ENCODE measurements at places on chromosomes 12 and 14.

DNA sequence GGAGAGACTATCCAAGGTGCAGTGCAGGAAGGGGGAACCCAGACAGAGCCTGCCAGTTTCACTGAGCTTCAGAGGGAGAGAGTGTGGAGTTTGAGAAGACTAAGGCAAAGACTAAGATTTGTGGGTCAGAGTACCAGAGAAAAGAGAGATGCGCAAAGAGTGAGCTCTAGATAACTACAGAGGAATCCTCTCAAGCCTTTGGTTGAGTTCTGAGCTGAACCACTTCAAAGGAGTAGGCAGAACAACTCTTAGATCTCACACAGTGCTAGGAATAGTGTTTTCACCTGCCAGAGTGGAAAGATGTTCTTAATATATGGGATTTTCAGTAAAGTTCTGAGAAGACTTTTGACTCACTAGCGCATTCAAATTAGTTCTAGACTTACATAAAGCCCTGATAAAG lies 10.7 kb upstream of the M6PR start:
- peak; percentile 51 for DNase-seq

DNA sequence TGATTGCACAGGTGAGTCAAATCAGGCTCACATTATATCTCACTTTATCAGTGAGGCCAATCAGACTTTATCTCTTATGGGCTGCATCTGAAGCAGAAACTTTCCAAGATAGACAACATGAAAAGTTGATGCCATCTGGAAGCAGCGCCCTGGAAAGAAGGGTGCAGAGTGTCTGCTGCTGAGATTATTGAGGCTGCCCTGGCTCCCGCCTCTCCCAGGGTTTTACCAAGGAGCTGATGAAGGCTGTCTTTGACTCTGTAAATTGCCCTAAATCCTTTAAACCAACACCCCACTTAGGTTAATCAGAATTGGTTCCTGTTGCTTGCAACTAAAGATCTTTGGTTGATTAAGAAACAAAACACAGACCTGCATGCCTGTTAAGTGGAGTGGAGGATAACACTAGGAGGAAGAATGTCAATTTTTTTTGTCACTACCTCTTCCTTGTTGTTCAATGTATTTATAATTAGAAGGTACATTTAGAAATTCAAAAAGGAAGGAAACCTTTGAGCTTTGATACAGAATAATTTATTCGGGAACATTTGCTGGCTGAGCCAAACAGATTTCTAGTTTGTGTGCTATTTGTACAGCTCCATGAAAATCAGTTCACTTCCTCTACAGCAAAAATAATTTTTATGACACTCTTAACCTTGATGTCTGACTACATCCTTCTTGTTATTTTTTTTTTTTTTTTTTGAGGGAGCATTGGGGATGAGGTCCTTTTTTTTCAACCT lies 104.1 kb downstream of the VEZT start:
- DNase-seq = no peak

GRCh38 chr12:34350092-34351041 lies 328.1 kb downstream of the ALG10 start:
- no peak for DNase-seq

DNA sequence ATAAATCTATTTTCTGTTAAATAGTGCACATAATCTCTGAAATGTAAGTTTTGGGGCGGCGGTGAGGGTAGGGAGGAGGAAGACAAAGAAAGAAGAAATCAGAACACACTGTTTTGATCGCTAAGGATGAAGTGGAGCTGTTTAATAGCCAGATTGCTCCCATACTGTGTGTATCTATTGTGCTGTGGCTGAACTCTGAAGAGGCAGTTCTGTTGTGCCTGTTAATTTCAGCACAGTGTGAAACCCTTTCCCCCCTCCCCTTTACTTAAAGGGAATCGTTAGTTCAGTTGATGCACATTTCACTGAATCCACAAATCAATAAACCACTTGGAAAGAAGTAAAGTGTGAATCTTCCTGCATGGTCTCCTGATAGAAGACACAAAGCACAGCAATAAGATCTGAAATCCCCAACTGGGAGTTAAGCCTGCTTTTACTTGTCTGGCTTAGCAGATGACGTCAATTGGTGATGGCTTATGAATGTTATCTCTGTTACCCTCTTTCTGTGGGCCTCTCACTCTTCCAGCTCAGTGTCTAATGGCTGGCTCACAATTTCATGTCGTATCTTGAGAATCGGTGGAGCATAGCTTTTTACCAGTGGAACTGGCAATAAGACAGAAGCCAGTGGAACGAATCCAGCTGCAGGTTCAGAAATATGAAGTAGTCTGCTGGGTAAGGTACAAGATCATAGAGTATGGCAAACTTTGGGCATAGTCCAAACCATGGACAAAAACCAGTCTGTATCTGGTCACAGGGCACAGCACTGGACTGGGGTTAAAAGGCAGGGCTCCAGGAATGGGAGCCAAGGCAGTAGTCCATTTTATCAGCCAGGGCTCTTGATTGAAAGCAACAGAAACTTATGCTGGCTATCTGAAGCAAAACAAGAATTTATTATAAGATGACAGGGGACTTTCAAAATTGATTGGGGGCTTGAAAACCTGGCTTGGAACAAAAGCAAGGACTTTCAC lies 413.5 kb upstream of the SEL1L start:
- no peak for DNase-seq

- DNase-seq = no peak
Observed at GRCh38 chr14:59707778-59708561, 131.4 kb upstream of the CCDC175 start.

DNA sequence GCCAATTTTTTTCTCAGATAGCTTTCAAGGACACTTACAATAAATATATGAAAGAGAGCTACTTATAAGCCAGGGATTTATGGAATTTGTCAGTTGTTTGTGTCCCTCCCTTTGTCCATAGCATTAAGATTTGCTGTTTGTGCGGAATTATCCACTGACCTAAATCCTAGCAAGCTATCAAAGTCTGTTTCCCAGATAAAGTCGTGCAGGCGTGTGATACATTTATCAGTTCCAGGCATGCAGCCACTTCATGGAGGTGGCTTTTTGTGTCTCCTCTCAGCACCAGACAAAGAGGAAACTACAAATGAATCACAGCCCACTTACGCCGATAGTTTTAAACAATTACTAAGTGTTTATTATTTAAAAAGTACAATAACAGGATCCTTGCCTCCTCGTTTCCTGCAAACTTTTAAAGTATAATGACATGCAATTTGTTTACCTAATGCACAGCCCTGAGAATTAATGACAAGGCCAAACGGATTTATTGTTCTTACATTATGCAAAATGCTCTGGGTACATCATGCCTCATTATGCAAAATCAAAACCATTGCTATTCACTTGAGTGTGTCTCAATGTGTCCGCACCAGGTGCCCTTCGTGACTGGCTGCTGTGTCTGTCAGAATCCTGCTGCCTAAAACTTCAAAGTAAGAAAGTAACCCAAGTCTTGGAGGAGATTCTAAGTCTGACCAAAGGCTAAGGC lies 423.2 kb downstream of the GLT1D1 start:
- no peak for DNase-seq

- DNase-seq = no peak
Observed at GRCh38 chr12:122072031-122072970, 6.3 kb upstream of the MLXIP start.

GRCh38 chr14:64476438-64476837 lies 11.1 kb downstream of the AKAP5 start:
- DNase-seq = no peak

GRCh38 chr14:83887866-83888265 lies 1642.1 kb upstream of the FLRT2 start:
- no peak for DNase-seq

- DNase-seq = no peak
Observed at GRCh38 chr12:79023261-79023660, 158.7 kb downstream of the SYT1 start.

- peak; percentile 99 for DNase-seq
Observed at GRCh38 chr14:92793709-92794546, at the start of gene GOLGA5. Gene GOLGA5 (plus strand): TSS chr14:92794305. CDS start chr14:92797438, 3,133 bp downstream.

DNA sequence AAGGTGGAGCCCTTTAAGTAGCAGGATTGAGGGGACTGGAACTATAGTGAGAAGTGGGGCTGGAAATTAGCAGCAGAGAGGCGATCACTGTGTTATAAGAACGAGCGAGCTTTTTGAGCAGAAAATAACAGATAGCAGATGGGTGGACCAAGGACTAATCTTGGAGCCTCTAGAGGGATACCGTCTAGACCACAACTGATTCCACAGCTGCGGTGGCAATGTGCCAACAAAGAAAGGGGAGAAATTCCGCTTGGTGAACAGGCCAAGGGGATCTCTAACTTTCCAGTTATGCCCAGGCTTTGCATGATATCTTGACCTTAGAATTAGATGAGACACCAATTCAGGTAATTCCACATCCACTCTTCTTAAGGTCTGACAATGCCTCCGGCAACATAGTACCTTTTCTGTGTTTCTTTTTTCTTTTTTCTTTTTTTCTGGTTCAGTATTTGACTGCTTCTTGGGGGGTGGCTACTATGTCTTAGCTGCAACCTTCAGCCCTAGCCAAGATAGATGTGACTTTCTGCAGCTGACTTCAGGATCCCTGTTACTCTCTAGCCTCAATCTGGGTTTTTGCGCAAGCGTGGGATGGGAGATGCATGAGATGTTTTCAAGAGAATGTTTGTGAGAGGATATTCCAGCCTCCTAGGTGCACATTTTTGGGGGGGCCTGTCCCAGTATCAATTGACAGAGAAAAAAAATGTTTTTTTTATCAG lies 143.4 kb upstream of the CPSF6 start:
- no peak for DNase-seq

DNA sequence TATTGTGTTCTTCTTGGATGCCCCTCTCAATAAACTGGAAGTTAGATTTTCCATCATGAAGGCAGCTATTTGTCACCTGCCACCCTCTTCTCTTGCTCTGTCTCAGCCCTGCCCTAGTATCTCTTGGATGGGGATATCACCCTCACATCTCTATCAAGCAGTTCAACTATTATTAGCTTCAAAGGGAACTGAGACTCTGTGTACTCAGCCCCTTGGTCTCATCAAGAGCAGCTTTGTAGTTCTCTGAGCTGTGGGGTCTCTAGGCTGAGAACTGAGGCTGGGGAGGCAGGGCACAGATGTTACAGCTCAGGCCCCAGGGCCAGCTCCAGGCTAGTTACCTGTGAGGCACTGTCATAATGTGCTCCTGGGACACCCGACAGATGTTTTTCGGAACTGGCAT lies 130.3 kb downstream of the DAD1 start:
- no peak for DNase-seq

DNA sequence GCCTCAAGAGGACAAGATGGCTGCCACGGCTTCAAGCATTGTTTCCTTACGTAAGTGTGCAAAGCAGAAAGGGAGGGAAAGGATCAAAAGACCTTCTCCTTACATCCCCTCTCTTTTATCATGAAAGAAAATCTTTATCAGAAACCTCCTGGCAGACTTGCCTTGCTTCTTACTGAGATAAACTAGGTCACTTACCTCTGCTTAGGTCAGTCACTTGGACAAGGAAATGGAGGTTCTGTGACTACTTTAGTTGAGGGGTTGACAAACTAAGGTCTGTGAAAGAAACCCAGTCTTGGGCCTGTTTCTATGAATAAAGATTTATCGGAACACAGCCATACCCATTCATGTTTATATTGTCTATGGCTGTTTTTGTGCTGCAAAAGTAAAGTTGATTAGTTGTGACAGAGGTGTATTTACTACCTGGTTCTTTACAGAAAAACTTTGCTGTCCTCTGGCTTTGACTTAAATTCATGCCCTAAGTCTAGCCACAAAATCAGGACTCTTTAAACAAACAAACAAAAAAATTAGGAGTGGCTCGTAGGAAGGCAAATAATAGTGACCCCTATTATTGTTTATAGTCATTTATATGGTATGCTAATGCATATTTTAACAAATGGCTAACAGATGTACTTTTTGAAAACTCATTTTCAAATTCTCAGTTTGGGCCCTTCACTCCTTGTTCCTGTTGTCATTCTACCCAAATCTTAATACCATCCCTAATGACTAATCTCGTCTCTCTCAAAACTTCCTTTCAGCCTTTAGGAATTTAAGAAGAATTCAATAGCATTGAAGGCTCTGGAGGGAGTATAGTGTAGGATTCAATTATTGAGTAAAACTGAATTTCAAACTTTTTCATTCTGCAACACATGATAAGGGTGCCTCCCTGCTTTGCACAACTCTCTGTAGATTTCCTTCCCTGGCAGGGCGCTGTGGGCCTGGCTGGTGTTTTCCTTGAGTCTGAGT lies 42.0 kb upstream of the ATP2B1 start:
- no peak for DNase-seq
